Hematopoietic multipotent progenitor cell treated with erythropoietin and hydrocortisone succinate and interleukin-3 and kit ligand, for 4 days (in vitro differentiated cells): ENCODE measurements at places on chromosomes 12 and 14.

- DNase-seq: no peak
These were observed 19.6 kb upstream of the LRP6 start for GRCh38 chr12:12286441-12286840.

- no peak for DNase-seq
These were observed 3.0 kb downstream of the ATP6V0A2 start for GRCh38 chr12:123715195-123715594.

DNA sequence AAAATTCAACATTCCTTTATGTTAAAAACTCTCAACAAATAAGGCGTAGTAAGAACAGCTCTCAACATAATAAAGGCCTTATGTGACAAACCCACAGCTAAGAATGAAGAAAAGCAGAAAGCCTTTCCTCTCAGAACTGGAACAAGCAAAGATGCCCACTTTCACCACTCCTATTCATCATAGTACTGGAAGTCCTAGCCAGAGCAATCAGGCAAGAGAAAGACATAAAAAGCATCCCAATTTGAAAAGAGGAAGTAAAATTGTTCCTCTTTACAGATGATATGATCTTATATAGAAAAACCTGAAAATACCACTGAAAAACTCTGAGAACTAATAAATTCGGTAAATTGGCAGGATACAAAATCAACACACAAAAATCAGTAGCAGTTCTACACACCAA is 52.1 kb downstream of the STON2 start:
- peak; percentile 72 for DNase-seq

DNA sequence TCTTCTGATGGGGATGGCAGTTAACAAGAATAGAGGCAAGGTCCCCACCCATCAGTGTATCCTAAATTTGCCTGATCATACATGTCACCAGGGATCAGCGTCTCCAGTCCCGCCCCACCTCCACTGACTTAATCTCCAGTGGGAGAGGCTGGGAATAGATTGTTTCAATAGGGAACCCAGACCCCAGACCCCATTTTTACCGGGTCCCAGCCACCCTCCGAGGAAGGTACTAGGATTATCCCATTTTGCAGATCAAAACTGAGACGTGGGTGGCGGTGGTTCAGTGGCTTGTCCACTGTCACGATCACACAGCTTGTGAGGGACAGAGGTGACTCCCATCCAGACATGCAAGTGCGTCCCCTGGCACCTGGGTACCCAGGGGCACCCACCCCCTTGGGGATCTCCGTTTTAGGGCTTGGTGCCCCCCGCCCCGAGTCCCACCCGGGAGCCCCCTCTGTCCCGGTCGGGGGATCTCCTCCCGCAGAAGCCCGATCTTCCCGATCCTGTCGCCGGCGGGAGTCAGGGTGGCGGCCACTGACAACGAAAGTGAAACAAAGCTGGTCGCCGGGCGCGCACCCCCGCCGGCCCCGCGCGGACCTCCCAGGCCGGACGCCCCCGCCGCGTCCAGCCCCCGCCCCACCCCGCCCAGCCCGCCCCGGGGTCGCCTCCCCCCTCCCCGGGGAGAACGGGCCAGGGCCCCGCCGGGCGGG is 523 bp downstream of the WSB2 start:
- peak; percentile 44 for DNase-seq

GRCh38 chr12:1471224-1471623 is 123.2 kb downstream of the FBXL14 start:
- peak; percentile 18 for DNase-seq

DNA sequence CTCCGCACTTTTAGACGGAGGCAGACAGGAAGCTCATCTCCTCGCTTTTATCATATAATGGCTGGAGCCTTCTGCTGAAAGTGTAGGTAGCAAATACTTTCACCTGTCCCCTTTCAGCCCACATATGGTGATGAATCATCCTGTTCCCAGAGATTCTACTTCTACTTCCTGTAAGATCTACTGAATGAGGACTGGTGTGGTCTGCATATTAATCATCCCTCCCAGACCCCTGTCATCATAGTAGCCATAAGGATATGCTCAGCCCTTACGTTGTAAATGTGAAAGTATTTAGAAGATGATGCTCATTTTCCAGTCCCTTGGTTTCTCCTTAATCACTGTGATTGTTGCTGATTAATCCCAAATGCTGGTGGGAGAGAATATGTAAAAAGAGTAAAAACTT is 268.2 kb upstream of the GRIP1 start:
- no peak for DNase-seq

DNA sequence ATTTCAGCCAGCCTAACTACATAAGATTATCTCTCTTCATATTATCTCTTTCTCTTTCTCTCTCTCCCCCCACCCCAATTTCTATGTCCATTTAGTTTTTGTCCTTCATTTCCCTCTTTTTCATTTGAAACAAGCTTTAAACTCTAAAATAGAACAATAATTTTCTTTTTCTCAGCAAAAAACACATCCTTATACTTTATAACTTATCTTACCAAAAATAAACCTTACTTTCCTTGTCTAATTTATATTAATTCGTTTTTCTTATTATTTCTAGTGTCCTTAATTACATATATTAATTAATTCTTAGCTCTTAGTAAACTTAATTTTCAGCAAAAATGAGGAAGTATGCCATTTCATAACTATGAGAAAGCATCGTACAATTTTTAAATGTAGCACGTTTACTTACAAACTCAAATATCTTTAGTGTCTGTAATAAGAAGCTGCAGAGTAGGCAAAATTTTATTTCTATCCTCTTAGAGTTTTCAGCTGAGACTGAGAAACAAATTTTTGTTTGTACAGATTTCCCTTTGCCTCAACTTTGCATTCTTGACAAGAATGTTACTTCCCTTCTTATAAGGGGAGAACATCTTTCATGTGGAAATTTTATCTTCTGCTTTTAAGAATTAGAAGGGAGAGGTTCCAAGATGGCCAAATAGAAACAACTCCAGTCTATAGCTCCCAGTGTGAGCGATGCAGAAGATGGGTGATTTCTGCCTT is 65.1 kb upstream of the ST8SIA1 start:
- DNase-seq: no peak

DNA sequence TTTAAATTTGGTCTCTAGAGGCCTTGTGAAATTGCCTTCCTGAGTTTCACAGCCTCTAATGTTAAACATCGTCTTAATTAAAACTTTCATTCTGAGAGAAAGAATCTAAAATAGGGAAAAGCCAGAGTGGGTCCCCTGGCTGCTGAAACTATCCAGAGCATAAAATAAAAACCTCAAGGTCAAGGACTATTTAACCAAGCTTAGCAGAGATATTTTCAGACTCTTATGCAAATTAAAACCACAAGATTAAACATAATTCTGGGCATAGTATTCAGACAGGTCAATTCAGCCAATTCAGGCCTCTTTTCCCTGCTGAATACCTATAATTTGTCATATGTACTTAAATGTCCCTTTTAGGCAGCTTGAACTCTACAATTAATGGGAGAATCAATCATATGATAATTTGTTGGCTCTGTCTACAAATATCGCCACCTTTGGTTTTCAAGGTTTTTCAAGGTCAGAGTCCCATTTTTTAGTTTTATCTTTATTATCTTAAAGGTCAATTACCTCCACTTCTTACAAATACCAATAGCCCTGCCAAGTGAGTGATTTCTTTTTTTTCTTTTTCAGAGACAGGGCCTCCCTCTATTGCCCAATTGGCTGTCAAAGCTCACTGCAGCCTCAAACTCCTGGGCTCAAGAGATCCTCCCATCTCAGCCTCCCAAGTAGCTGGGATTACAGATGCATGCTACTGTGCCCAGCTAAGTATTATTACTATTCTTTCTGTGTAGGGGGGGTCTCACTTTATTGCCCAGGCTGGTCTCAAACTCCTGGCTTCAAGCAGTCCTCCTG is 257.1 kb downstream of the PHLDA1 start:
- no peak for DNase-seq

DNA sequence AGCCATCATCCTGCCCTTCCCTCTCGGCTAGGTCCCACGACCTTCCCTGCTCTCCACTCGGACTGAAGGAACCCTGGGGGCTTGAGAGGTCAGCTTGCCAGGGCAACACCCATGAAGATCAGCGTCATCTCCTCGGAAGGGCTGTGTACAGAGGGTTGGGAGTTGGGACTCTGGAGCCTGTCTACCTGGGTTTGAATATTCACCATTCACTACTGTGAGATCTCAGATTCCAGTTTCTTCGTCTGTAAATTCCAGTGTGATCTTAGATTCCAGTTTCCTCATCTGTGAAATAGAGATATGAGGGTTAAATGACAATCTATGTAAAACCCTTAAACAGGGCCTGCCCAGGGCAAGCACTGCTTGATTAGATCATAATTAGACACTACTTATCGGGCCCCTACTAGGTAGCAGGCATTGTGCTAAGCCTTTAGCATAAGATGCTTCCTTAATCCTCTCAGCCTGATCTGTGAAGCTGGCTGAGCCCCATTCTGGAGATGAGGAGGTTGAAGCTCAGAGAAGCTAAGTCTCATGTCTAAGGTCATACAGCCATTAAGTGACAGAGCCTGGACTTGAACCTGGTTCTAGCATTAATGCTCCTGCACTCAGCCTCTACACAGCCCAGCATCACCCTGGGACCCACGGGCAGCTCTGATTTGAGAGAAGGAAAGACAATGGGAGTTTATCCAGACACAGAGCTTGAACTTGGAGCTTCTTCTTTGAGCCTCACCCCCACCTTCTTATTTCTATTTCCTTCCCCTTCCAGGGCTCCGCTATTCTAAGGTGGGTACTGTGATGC is 612 bp upstream of the ZDHHC22 start:
- no peak for DNase-seq

DNA sequence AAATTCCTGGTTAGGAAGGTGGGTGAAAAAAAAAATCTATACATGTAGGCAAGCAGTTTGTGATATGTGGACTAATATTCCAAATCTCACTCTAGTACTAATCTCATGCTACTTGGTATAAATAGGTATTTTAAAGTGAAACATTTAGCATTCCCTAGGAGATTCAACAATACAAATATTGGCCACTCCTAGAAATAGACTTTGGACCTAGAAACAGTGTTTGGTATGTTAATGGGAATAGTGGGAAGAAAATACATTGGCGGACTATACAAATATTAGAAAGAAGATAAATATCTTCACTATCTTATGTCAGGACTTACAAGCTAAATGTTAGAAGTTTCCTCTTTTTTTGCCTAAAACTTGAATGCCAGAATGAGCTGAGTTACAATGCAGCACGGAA is 28.2 kb downstream of the HIGD1C start:
- no peak for DNase-seq

- no peak for DNase-seq
These were observed 66.7 kb downstream of the CCDC88C start for GRCh38 chr14:91350813-91351511.

DNA sequence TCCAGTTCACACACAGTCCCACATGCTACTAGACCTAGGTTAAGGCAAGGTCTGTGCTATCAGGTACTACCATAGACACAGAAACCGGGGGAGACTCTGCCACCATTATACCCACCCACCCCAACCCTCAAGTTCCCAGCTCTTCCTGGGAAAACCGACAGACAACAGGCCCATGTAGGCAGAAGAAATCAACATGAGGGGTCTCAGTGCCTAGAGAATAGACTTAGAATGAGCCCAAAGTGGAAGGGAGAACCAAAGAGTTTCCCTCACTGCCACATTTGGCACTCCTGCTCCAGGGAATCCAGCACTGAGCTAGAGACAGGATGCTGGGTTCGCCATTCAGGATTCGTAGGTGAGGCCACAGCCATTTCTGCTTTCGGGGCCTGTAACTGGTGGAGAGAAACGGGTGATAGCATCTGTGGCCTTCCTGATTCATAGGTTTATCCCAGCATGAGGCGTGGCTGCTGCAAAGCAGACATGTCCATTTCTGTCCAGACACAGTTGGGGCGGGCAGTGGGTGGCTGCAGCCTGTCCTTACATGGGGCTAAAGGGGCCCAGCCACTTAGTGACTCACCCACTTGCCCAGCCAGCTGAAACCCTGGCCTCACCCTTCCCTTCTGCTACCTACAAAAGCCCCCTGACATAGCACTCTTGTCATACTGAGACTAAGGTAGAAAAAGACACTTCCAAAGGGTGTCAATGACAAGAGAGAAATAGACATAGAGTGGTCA is 69.4 kb downstream of the IRF2BPL start:
- peak; percentile 31 for DNase-seq

GRCh38 chr14:101184104-101184455 is 280.6 kb upstream of the RTL1 start:
- no peak for DNase-seq

- DNase-seq: no peak
These were observed 191.4 kb downstream of the PLCZ1 start for GRCh38 chr12:18546399-18546798.

GRCh38 chr12:92721656-92722055 is 18.9 kb downstream of the PLEKHG7 start:
- no peak for DNase-seq

GRCh38 chr12:106690569-106691305 is 83.7 kb upstream of the RIC8B start:
- no peak for DNase-seq

DNA sequence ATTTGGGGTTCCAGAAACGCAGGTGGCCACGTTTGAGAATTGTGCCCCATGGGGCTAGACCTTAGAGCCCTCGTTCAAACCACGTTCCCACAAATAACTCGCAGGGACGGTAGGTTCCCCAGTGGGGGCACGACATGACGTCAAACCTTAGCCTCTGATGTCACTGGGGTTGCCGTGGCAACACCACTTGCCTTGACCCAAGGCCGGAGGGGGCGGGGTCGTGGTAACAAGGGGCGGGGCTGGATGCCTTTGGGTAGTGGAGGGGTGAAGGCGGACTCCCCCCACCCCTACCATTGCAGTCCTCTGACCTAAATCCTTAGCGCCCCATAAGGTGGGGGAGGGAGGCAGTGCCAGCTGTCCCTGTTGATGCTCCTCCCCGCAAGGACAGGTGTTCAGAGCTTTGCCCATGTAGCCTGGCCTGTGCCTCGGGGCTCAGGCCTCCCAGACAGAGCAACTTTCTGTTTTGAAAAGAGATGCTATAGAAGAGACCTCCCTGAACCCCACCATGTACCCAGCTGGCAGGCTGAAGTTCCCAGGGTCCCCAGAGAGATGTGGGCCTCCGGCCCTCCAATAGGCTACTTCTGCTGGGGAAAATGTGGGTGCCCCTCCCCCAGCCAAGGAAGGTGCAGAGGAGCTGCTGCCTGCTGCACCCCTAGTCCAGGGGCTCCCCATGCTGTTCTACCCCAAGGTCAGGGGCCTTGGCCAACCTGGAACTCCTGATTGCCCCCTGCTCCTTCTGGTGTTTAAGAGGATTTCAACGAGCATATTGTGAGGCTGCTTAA is 1.9 kb downstream of the FAM222A start:
- peak; percentile 19 for DNase-seq

GRCh38 chr14:39621223-39621622 is 189.0 kb upstream of the FBXO33 start:
- no peak for DNase-seq

GRCh38 chr14:68584786-68585185 is 208.1 kb downstream of the ZFP36L1 start:
- no peak for DNase-seq

- DNase-seq: no peak
These were observed 141.3 kb downstream of the PRKCH start for GRCh38 chr14:61462566-61463193.

DNA sequence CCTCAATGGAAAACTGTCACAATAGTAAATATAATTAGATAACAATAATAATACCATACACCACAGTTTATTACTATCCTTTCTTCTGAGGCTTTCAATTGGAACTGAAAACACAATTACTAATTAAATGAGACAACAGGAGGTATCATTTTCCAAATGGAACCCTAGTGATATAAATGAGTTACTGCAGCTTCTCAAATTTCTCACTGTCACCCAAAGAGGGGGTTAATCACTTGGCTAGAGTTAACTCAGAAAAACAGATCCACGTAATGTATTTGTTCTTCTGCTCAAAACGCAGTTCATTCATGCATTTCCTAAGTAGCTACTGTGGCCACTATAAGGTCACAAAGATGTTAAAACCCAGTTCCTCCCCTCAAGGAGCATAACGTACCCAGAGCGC is 120.9 kb upstream of the FOXN3 start:
- DNase-seq: no peak

- no peak for DNase-seq
These were observed 1.1 kb downstream of the ATXN3 start for GRCh38 chr14:92105073-92105892.
